GM12891 (cell line): ENCODE measurements at places on chromosomes 13 and 19.

GRCh38 chr13:95260031-95260525, 41.2 kb downstream of the ABCC4 start:
- no peak for DNase-seq

- no peak for DNase-seq
Observed at GRCh38 chr13:44308352-44308751, 65.3 kb upstream of the SERP2 start.

DNA sequence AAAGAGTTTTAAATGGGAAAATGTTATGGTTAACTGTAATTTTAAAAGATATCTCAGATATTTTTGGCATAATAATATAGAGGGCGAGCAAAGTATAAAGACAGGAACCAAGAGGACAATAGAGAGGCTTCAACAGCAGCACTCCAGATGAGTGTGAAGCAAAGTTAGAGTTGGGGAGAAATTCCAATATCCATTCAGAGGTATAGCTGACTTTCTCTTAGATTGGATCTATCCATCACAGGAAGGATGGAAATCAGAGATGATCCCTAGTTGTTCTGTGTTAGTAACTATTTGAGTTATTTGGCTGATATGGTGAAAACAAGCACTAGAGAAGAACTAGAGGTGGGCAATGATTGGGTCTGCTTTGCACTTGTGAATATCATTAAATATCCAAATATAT, 786.0 kb upstream of the KLHL1 start:
- DNase-seq: no peak

DNA sequence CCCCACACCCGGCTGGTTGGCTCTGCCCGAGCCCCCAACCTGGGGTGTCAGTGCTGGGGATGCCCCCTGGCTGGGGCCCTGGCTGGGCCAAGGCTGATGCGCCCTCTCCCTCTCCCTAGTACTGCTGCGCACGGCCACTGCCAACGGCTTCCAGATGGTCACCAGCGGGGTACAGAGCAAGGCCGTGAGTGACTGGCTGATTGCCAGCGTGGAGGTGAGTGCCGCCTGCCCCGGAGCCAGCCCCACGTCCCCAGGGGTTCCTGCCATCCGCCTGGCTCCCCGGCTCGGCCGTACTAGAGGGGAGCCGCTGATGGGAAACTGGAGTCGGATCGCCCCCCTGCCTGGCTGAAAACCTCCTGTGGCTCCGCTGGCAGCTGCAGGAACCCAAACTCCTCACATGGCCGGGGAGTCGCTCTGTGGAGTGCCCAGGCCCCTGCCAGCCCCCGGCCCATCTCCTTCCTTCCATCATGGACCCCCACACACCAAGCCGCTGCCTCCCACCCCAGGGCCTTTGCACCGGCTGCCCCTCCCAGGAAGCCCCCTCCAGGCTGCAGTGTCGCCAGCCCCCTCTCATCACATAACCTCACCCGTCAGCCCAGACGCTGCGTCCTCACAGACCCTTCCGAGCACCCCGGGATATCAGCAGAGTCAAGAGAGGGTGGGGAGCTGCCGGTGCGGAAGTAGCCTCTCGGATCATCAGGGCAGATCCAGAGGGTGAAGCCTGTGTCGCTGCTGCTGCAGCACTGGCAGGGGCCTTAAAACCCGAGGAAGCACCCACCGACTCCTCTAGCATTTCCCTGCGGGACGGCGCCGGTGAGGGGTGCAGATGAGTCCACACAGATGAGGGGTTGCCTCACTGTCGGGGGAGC, 10.6 kb downstream of the NCLN start:
- DNase-seq: no peak

- DNase-seq: no peak
Observed at GRCh38 chr13:25247360-25247759, 39.9 kb downstream of the MTMR6 start.

- no peak for DNase-seq
Observed at GRCh38 chr13:78020861-78021260, 102.2 kb upstream of the EDNRB start.

DNA sequence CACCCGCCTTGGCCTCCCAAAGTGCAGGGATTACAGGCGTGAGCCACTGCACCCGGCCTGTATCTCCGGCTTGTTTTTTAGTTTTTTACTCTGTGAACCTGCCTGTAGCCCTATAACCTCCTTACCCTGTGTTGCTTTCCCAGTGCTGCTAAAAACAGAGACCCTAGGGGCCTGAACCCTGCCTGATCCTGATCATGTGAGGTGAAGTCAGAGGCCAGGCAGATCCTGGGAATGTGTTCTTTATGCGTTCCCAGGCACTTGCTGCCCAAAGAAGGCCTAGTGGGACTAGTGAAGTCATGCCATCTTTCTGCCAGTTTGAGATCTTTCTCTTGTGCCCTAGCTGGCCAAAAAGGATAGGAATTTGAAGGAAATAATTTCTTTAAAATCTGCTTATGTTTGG, 4.6 kb downstream of the UBA2 start:
- no peak for DNase-seq

DNA sequence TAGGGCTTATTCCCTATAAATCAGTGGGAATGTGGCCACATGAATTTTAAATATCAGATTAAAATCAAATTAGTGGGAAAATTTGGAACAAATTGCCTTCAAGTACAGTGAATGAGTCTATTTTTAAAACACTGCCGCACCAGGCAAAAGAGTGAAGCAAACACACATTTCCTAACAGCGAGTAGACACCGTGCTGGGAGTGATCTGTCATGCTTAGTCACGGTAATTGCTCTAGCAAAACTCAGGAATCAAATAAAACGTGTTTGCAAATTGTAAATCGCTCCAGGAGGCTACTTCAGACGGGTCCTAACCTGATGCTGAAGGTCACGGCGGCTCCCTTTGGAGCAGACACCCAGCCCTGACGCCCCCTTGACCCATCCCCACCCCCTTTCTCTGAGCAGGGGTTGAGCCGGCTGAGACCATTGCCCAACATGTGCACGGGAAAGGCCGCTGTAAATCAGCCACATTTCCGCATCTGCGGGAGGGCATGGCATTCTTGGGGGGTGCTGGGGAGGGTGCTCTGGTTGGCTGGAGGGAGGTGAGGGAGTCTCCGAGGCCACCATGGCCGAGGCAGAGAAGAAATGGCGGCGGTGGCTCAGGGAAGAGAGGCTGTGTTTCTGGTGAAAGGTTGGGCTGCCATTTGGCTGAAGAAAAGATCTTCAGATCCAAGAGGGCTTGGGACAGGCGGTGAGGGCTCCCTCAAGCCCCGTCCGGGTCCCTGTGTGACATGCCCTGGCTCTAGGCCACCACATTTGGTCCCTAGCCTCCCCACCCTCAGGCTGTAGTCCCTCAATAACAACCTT, 8.9 kb downstream of the CEBPA start:
- no peak for DNase-seq

- DNase-seq: no peak
Observed at GRCh38 chr13:52454459-52454819, 839 bp upstream of the CKAP2 start.

DNA sequence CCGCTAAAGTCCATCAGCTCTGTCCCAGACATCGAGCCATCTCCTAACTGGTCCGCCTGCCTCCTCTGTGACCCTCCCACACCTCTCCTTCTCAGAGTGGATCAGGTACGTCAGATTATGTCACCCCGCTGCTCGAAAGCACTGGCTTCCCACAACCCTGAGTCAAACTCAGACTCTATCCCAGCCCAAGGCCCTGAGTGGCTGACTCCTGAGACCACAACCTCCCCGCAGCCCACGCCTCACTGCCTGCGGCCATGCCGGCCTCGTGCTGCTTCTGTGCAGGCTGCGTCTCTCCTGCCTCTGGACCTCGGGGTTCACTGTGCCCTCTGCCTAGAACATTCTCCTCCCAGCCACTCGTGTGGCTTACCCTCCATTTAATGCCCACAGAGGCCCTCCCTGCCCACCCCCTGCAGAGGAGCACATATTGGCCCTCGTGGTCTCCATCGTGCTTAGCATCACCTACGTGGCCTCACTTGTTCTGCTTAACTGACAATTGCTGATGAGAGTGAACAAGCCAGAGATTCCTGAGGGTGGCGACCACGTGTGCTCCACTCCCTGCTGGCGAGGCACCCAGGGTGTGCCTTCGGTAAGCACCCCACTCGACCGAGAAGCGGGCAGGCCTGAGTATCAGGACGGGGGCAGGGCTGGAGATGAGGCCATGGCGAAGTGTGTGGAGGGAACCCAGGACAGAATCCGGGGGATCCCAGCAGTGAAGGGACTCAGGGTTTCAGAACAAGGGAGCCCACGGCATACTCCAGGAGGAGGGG, 13.5 kb upstream of the FKRP start:
- DNase-seq: no peak

GRCh38 chr19:1171755-1172352, 2.2 kb downstream of the SBNO2 start:
- no peak for DNase-seq

DNA sequence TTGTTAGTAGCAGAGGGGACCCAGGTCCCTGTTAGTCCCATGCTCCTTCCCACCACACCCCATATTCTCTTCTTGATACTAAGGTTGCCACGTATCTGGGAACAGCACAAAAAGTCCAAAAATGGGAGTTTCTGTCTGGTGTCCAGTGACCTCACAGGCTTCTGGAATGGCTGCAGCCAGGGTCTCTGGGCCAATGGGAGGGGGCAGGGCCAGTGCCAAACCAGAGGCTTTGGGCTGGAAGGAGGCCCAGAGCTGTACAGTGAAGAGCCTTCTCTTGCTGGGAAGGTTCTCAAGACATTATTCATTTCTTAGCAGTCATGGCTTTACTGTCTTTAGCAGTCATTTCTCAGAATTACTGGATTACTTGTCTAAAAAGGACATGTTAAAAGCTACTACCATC, 119.2 kb downstream of the FRY start:
- no peak for DNase-seq

GRCh38 chr13:48156466-48156865, 61.6 kb upstream of the MED4 start:
- no peak for DNase-seq

GRCh38 chr13:93279982-93280381, 53.4 kb downstream of the GPC6 start:
- DNase-seq: no peak

GRCh38 chr19:17981611-17982010, 14.7 kb downstream of the KCNN1 start:
- DNase-seq: no peak

DNA sequence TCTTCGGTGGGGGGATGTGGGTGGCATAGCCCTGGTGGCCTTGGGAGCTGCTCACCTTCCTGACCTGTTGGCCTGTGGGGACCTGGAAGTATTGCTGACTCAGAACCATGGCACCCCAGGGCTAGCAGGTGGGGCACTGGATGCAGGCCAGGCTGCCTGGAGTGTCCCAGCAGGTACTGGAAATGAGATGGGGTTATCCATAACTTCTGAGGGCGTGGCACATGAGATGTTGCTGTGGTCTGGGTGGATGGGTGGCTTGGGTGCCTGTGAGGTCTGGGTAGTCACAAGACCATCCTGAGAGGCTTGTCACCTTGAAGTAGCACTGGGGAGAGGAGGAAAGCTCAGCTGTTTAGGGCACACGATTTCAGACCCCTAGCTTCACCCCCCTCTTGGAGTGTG, 636 bp upstream of the RNF225 start:
- DNase-seq: no peak

DNA sequence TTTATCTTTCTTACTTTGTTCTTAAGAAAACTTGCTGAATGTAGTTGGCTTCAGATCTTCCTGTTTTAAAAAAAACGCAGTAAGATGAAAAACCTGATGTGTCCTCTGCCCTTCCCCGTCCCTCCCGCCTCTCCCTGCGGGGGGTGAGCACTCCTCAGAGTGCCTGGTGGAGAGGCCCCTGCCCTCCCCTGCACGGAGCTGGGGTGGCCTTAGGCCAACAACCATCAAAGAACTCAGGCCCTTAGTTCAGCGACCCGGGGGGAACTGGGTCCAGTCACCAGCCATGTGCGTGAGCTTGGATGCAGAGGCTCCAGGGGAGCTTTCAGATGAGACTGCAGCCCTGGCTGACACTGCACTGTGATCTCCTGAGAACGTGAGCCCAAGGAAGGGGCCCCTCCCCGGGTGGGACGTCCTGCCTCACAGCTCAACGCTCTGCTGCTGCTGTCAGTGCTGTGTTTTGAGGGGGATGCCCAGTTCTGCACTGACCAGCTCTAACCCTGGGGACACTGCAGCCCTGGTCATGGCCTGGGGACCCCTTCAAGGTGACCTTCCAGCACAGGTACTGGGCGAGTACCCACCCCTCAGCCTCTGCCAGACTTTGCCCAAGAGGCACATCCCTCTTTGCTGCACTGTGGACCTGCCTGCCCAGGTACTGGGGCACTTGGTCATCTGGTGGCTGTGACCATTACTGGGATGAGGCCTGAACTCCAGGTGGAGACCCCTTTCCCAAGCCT, 42.7 kb downstream of the ANKRD10 start:
- no peak for DNase-seq
